ENCODE measurements at places on chromosomes 4 and X.

DNA sequence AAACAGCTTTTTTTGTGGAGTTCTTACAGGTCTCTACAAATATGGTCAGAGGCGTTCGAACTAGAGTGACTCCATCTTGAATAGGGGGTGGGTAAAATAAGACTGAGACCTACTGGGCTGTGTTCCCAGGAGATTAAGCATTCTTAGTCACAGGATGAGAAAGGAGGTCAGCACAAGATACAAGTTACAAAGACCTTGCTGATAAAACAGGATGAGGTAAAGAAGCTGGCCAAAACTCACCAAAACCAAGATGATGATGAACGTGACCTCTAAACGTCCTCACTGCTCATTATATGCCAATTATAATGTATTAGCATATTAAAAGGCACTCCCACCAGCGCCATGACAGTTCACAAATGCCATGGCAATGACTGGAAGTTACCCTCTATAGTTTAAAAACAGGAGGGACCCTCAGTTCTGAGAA lies 42.8 kb upstream of the SPP1 start:
- DNase-seq = no peak

DNA sequence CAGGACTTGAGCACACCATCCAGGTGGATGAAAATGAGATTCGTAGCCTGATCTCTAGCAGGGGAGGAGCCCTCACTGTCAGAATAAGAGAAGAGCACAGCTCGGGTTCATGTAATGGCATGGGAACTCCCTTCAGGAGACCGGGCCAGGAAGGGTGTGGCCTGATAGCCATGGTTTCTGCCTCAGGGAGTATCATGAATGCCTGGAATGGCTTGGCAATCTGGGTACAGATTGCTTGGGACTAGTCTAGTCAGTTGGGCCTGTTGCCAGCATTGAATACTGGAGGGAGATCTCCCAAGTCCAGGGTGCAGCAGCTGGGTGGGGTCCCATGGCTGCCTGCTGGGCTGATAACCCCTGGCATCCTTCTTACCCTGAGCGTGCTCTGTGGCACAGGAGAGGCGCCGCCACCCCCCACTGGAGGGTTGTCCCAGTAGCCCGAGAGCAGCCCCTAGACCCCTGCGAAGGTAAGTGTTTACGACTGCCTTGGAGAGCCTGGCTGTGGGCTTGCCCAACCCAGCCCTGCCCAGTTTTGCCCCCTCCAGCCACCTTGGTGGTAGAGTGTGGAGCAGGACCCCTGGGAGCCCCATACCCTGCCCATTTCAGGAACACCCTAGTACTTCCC lies 298.8 kb downstream of the TEX13A start:
- DNase-seq = no peak

DNA sequence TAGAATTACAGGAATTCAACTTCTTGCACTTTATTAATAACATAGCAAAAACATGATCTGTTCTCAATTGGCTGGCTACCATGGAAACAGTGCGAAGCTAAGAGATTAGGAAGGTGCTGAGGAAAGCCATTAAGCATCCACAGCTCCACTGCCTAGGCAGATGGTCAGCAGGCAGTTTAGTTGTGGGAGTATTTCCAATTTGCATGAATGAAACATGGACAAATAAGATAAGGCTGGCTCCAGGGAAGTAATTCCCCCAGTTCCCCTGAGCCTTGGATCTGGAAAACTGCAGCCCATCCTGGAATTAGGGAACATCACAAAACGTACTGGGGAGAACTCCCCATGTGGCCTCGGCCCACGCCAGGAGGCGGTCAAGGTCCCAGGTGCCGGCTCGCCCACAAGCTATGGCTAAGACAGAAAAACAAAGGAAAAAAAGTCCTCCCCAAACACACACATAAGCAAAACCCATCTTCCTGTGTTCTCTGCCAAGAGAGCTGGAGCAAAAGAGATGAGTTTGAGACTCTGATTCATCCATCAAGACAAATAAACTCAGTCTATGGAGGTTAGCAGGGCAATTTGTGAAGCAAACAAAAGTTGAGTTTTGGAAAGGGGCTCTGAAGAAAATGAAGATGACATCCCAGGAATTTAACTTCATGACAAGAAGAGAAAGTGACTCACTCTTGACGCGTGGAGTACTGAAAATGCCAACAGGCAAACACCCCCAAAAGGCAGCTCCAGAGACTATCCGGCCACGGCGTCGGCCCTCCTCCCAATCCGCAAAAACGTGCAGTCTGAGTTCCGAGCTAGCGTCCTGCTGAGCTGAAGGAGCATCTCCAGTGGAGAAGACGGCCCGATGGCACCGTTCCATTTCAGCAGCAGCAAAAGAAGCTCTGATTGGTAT lies 45.1 kb downstream of the IGFBP7 start:
- no peak for DNase-seq

DNA sequence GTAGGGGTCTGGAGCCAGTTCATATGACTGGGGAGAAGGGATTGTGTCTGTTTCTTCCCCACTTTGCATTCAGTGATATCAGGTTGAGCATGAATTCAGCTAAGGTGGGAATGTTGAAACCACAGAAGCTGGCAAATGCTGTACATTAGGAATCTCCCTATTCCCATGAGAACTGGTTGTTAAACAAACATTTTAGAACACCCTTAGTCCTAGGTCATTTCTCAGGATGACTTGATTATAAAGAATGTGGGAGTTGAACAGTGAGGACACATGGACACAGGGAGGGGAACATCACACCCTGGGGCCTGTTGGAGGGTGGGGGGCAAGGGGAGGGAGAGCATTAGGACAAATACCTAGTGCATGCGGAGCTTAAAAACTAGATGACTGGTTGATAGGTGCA lies 62.6 kb upstream of the LIMCH1 start:
- DNase-seq = no peak

DNA sequence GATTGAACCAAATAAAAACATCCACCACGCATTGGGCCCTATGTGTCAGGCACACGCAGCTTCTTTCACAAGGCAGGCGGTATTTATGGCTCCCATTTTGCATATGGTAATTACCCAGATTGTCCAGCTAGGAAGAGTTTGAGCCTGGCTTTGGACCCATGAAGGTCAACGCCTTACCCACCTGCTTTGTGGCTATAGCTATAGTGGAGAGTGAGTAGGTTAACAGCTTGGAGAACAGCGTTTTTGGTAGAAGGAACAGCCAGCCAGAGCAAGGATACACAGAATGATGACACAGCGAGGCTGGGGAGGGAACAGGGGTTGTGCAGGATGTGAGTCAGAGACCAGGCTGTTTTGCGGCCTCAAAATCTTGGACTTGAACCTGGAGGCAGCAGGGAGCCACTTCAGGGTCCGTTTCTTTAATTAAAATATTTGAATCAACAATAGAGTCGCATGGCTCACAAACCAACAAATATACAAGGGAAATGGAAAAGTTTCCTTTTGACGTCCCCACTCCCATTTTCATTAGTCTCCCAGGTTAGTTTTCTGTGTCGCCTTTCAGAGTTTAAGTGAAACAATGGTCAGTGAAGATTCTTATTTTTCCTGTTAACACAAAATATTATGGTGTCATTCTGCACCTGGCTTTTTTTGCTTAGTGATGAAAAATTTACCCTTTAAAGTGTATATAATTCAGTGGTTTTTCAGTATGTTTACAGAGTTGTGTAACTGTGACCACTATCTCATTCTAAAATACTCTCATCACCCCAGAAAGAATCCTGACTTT lies 118.2 kb upstream of the STX18 start:
- DNase-seq = no peak

DNA sequence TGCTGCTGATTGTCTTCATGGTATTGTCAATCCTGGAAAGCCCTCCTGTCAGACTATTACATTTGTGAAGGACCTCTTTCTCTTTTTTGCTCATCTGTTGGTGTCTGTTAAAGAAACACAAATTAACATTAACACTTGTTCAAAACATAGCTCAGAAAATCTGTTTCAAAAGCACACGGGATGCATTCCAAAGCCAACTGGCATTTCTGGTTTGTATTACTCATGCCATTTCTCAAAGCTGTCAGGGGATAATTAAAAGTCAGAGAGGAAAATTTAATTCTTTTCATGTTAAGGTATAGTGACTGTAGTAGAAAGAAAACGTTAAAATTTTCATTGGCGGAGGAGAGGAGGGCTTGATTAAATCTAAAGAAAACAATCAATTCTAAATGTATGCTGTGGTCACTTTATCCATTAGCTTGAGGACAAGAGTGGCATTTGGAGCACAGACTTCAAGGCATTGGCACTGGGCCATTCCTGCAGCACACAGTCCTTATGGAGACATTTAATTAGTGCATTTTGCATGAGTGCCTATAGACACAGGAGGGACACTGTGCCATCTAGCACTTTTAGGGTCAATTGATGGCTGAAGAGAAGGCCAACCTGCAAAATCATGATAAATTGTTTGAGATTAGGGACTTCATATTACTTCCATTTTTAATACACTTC lies 21.2 kb upstream of the GLRA2 start:
- DNase-seq = no peak

- DNase-seq = peak; percentile 3
Measured at GRCh38 chrX:68829582-68830418, 979 bp downstream of the EFNB1 start.

GRCh38 chr4:120293341-120293740 lies 226.7 kb upstream of the MAD2L1 start:
- DNase-seq = no peak

- DNase-seq = no peak
Measured at GRCh38 chr4:101122019-101122418, 225.3 kb downstream of the PPP3CA start.

- DNase-seq = no peak
Measured at GRCh38 chrX:150503898-150504219, 64.6 kb upstream of the MTM1 start.

DNA sequence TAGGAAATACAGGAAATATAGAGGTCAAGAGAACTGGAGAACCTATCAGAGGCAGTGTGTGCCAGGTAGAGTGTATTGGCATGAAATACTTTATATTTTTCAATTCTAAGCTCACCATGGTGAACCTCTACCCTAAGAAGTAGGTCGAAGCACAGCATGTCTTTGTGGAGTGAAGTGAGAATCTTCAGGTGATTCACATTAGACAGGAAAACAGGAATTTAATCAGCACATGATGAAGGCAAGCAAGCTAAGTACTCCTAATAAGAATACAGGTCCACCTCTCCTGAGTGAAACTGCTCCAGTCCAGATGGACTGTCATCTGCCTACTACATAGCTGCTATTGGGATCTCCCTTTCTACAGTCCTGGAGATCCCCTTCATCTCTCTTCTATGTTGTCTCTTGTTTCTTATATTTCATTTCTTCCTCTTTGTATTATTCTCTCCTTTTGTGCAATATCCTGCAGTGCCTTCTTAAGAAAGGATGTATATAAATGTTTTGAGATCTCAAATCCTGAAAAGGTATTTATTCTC lies 159.0 kb downstream of the LRBA start:
- DNase-seq = no peak

- DNase-seq = no peak
Measured at GRCh38 chrX:76228499-76228898, 55.6 kb downstream of the PBDC1 start.

- no peak for DNase-seq
Measured at GRCh38 chr4:169202145-169202699, 68.5 kb downstream of the SH3RF1 start.

- DNase-seq = no peak
Measured at GRCh38 chr4:1985780-1986577, 22.8 kb downstream of the NELFA start.

GRCh38 chrX:130100180-130100579 lies 10.1 kb downstream of the ELF4 start:
- no peak for DNase-seq

- no peak for DNase-seq
Measured at GRCh38 chrX:154751203-154751668, 359 bp upstream of the GAB3 start.

- DNase-seq = no peak
Measured at GRCh38 chr4:120809518-120809917, 113.0 kb downstream of the PRDM5 start.

GRCh38 chr4:54784161-54784671 lies 126.5 kb downstream of the KIT start:
- DNase-seq = no peak

DNA sequence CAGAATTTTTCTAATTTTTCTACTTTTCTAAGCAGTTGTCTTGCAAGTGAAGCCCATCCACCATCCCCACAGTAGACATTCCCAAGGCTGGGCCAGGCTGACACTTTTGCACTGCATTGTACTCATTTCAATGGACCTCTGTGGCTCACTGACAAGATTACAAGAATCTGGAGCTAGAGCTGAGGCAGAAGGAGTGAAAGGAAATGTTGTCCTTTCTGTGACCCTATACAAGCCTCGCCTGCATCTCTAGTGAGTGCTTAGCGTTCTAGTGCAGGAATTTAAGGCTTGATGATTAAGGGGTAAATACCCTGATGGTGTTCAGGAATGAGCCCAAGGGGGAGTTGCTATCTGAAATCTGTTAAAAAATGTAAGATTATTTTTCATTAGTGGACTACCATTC lies 6.3 kb downstream of the MAGED1 start:
- DNase-seq = no peak

GRCh38 chr4:27366104-27366823 lies 505.6 kb downstream of the STIM2 start:
- DNase-seq = no peak

- no peak for DNase-seq
Measured at GRCh38 chr4:164304861-164305260, 449.1 kb upstream of the SMIM31 start.

DNA sequence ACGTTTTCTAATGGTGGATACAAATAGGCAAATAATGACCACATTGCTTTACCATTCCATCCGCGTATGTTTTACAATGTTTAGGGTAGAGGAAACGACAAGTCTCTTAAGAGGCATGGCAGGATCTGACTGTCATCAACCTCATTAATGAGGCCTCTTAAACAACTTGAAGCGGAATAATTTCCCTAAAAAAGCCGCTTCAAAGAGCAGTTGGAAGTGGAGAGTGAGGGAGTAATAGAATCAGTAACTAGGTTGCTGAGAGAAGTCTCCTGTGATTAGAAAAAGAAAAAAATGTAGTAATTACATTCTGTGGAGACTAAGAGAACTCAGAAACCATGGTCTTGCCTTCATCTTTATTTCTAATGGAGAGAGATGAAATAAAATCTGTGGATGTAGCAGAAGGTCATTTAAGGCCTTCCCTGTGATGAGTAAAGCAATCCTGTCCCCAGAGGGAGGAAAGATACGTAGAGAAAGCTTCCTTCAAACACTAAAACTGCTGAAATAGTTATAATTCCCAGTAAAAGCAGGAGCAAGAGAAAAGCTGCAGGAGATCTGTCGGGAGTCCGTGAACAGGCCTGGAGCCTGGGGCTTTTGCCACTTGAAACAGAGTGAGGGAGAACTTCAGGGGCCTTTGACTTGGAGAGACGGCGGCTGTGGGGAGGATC lies 11.1 kb upstream of the SEPSECS start:
- no peak for DNase-seq

DNA sequence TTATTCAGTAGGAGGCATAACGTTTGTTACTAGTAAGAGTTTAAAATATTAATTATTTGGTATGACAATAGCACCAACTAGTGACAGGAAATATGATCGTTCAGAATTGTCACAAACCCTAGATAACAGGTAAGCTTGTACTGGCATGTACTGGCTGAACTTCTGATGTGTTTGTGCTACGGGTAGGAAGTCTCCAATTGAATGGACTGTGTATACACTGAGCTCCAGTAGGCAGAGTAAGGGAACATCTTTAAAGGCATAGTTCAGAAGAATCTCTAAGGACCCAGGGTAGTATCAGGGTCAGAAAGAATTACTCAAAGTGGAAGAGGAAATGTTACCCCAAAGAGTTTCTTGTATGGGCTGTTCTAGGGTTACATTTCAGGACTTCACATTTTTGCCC lies 230.4 kb downstream of the EDA2R start:
- peak; percentile 5 for DNase-seq

- DNase-seq = no peak
Measured at GRCh38 chr4:120926358-120927025, 4.0 kb upstream of the PRDM5 start.

GRCh38 chrX:41085512-41085877 lies 250 bp downstream of the USP9X start:
- peak; percentile 78 for DNase-seq
